Stimulated activated CD8-positive, alpha-beta memory T cell treated with anti-CD3 and anti-CD28 coated beads, Interleukin-2, amount 100 ng/mL, for 48 hours (primary cell): ENCODE measurements at places on chromosomes 12 and 14.

GRCh38 chr12:27555925-27556778 is 32.1 kb downstream of the PPFIBP1 start:
- DNase-seq = no peak

DNA sequence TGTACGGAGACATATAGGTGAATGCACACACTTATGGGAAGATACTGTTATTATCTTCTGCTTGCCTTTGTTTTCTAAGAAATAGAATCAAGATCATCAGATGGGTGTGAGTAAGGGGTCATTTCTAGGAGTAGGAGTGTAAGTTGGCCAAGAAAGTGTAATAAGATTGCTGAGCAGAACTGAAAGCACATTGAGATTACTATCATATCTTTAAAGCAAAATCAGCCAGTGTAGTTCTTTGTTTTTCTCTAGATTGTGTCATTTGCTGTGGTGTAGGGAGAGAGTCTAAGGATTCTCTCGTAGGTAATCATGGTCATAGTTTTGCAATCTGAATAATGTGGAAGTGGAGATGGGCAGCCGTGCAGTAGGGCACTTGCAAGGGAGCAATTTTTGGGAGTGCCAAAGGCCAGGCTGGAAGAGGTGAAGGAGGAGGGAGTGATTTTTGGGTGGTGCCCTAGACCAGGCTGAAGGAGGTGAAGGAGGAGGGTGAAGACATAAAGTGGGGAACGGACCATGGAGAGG is 131.6 kb downstream of the RGS6 start:
- no peak for DNase-seq

DNA sequence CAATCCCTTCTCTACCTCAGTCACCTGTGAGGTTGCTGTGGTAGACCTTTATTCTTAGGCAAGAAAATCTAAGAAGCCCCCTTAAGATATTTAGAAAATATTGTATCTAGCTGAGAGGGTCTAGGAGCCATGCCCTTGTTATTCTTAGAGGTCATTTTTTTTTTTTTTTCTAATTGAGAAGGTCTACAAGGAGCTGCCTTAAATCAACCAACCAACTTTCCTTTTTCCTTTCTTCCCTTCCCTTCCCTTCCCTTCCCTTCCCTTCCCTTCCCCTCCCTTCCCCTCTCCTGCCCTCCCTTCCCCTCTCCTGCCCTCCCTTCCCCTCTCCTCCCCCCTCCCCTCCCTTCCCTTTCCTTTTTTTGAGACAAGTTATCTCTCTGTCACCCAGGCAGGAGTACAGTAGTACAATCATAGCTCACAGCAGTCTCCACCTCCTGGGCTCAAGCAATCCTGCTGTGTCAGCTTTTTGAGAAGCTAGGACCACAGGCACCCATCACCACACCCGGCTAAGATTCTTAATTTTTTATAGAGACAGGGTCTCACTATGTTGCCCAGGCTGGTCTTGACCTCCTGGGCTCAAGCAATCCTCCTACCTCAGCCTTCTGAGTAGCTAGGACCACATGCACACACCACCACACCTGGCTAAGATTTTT is 668.4 kb upstream of the FBXO33 start:
- DNase-seq = no peak

GRCh38 chr14:73168691-73169090 is 32.4 kb downstream of the PSEN1 start:
- no peak for DNase-seq
